Stimulated activated CD8-positive, alpha-beta memory T cell treated with anti-CD3 and anti-CD28 coated beads, Interleukin-4, amount 100 ng/mL, for 48 hours (primary cell): ENCODE measurements at places on chromosomes 5 and 9.

GRCh38 chr5:111589316-111589715 lies 77.0 kb upstream of the STARD4 start:
- DNase-seq: no peak

DNA sequence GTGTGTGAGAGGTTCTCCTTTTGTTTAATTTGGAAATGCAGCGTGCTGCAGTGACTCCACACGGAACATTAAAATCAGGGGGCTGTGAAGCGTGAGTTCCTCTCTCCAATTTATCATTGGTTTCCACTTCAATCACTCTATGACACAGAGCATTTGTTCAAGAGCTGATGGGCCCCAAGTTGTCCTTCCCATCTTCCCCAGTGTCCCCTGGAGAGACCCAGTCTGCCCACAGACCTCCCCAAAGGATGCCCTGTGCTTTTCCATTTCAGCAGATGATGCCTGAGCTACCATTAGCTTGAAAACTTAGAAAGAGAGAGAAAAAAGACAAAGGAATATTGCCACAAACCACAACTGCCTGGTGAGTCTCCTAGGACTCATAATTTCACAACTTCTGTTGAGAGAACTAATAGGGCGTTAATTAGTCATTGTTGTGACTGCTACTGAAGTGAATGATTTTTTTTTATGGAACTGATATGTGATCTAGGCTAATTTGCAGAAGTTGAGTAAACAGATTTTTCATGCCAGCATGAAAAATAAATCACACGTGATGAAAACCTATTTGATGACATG lies 772.7 kb downstream of the SEMA5A start:
- DNase-seq: no peak

DNA sequence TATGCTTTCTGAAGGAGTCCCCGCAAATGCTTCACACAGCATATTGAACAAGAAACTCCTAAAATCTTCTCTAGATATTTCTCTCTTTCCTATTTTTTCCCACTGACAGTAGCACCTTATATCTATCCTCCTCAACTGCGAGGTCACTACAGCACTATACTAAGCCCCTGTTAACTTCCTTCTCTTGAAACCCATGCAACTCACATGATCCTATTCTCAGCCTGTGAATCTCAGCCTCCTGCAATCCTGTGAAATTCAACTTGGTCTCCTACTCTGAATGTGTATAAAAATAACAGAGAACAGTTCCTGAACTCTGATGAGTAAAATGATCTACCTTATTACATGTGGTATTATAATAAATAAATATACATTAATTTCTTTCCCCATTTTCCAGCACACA lies 6.1 kb upstream of the PLGRKT start:
- DNase-seq: no peak

DNA sequence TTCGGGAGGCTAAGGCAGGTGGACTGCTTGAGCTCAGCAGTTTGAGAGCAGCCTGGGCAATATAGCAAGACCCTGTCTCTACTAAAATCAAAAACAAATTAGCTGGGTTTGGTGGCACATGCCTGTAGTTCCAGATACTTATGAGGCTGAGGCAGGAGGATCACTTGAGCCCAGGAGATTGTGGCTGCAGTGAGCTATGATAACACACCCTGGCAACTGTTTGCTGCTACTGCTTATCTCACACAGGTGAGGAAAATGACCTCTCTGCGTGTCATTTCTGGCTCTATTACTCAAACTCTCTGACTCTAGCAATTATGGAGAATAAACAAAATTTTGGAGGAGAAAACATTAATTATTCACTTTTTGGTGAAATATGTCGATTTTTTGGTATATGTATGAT lies 45.3 kb upstream of the TMC1 start:
- DNase-seq: no peak

- DNase-seq: no peak
Observed at GRCh38 chr9:87663556-87663955, 62.4 kb upstream of the CTSL start.

DNA sequence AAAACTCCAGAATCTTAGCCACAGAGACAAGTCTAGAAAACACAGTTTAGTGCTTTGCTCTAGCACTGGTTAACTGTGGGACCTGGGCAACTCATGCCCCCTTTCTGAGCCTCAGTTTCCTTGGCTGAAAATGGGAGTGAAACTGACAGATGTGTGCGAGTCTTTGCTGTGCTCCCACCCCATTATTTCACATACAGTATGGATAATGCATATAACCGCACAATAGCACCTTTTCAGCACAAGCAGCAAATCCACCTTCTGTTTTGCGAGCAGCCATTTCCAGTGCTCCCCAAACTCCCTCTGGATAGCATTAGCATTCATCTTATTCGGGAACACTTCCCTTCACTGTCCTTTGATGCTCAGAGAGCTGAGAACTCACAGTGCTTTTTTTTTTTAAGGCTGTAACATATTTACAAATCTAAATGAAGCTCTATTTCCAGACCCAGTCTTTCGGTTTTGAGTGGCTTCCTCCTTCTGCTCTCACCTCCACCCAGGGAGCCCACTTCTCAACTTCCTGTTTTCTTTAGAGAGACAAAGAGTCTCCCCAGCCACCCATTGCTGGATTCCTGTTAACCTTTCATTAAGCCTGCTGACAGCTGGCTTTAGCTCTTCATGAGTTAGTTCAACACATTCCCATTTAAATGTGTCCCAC lies 49.2 kb downstream of the TIMD4 start:
- no peak for DNase-seq

GRCh38 chr5:72472031-72472430 lies 35.2 kb downstream of the ZNF366 start:
- DNase-seq: no peak

DNA sequence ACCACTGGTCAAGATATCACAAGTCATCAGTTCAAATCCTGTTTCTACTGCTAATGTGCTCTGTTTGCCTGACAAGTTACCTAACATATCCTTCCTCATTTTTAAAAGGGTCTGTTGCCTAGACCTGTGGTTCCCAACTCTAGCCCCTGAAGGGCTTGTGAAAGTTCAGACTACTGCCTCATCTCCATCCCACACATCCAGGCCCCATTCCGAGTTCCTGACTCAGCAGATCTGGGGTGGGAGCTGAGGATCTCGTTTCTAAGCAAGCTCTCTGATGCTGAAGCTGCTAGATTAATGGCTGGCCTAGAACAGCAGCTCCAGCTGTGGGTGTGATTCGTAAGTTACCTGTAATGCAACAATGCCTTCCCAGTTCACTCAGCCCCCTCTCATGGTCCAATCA lies 32.5 kb downstream of the S1PR3 start:
- DNase-seq: no peak

- no peak for DNase-seq
Observed at GRCh38 chr5:127650022-127650421, 1.1 kb downstream of the CTXN3 start.

- DNase-seq: no peak
Observed at GRCh38 chr9:105330755-105331154, 86.3 kb downstream of the SLC44A1 start.

DNA sequence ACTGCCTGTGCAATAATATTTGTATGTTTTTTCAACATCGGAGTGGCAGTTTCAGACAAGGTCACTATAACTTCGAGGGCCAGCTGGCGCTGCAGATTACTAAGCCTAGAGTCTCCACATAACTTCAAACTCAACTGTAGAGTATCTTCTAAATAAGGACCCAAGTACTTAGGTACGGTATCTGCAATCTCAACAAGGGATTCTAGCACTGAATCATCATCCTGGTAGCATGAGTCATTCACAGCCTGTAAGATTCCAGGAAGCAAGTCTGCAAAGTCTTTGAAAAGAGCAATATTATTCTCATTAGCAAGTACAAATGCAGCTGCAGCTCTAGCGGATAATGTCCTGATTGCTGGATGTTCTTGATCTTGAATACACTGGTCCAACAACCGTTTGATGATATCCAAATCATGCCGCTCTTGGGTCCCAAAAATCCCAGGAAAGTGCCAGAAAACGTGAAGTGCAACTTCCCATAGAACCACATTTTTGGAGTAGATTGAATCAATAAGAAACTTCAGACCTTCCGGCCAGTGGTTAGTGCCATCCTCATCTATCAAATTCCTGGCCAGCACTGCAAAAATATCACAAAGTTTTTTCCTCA lies 654 bp downstream of the RANBP6 start:
- DNase-seq: no peak

GRCh38 chr5:30832519-30832918 lies 361.0 kb upstream of the CDH6 start:
- no peak for DNase-seq

DNA sequence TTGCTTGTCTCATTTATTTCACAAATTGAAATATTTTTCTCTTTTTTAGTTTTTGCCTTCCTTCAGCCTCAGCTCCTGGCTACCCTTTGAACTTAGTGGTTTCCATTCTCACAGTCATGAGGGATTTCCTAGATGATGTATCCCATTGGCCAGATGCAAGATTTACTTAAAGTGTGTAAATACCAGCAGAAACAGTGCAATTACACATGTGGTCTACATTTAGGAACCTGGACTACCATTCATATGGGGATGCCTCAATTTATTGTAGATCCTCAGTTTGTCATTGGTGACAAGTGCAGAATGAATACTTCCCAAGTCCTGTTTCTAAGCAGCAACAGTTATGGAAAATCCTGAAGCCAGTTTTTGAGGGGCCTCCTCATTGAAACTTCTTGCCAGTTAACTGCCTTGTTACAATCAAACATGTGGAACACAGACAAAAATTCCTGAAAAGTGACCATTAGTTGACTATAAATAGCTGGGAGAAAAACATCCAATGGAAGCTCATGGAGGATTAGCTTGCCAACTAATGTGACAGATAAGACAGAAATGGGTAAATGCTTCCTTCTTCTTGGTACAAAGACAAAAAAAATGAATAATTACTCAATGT lies 113.6 kb upstream of the FER start:
- DNase-seq: no peak

- no peak for DNase-seq
Observed at GRCh38 chr9:26746357-26747072, 146.1 kb downstream of the CAAP1 start.

DNA sequence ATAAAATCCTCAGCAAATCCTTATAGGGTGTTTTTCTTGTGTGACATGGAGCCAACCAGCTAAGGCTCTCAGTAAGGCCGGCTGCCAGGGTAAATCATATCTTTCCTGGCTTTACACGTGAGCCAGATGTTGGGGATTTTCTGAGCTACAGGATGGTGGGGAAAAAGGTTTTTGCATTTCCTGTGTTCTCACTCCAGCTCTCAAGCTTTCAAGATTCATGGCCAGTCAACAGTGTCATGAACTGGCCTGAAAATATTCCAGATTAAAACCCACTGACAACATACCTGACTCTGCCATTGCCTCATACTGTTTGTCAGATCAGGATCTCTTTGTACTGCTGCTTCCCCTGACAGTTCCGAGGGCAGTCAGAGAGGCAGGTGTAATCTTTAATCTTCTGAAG lies 306.9 kb downstream of the GLIS3 start:
- no peak for DNase-seq

DNA sequence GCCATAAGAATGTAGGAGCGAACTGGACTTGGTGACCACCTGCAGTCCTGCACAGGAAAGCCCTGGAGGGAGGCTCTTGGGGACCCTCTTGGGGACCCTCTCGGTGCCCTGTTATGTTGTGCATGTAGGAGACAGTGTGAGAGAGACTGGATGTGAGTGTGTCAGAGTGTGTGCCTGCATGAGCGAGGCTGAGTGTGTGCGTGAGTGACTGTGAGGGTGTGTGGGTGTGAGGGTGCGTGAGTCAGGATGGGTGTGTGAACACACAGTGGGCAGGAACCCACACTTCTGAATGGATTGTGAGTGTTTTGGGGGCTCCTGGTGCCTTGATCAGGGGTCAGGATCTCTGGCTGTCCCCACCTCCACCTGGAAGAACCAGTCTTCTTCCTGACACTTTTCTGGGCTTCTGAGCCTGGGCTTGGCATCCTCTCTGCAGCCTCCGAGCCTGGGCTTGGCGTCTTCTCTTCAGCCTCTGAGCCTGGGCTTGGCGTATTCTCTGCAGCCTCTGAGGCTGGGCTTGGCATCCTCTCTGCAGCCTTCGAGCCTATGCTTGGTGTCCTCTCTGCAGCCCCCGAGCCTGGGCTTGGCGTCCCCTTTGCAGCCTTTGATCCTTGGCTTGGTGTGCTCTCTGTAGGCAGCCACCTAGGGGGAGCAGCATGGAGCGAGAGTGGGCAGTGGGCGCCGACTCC lies 25.6 kb upstream of the ANKRD33B start:
- DNase-seq: peak; percentile 29

DNA sequence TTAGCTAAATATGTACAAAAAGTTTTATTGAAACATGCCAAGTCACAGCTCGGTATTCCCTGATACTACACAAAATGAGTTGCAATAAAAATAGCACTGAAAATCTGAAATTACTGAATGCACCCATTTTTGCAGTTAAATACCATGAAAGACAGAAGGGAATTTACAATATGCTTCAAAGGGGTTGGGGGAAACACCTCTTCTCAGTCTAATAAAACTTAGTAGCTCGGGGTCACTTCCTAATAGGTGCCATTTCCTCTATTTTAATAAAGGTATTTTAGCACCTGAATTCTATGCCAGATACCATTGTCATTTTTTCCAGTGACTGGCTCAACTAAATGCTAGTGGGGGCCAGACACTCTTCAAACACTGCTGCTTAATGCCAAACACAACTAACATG lies 204.1 kb upstream of the MEF2C start:
- no peak for DNase-seq

GRCh38 chr5:179908528-179908927 lies 831 bp upstream of the TBC1D9B start:
- DNase-seq: no peak

DNA sequence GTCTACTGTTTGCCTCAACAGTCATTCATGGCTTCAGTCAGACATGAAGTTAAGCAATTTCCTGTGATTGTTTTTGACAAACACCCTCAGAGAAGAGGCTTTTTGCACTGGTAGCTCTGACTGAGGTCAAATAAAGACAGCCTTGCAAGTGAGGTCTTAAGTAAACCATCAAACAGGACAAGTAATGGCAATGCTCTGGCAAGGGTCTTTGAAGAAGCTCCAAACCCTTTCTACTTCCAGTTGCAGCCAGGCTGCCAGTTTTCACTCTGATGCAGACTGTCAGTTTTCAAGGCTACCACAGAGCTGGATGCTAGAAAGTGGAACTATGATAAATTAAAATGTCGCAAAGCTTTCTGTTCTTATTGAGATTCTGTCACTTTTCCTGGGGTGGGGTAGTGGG lies 421.5 kb upstream of the PTGER4 start:
- DNase-seq: no peak

- DNase-seq: peak; percentile 87
Observed at GRCh38 chr5:147782110-147783028, at the start of gene JAKMIP2. TSS of gene JAKMIP2 (minus strand) at chr5:147782728. CDS start at chr5:147671806, 110,922 bp downstream.

- no peak for DNase-seq
Observed at GRCh38 chr5:173314166-173314952, 13.9 kb downstream of the STC2 start.

DNA sequence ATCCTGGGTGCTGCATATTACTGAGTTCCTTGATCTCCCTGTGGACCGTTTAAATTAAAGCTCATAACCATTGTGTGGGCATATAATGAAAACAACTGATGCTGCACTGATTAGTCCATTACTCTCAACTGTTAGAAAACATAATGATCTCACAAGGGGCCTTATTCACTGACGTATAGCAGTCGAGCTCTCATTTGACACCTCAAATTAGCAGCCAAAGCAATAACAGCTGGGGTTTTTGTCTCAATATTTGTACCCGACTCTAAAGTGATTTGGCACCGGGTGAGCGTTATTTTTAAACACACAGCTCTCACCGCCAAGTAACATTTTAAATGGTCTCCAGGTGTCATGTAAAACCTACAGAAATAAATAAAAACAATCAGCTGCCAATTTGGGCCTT lies 252.2 kb upstream of the PANK3 start:
- no peak for DNase-seq
